Stimulated activated CD8-positive, alpha-beta memory T cell treated with anti-CD3 and anti-CD28 coated beads, Interleukin-12 subunit alpha, Interleukin-12 subunit beta, amount 100 ng/mL, for 4 hours (primary cell): ENCODE measurements at places on chromosomes 4 and X.

DNA sequence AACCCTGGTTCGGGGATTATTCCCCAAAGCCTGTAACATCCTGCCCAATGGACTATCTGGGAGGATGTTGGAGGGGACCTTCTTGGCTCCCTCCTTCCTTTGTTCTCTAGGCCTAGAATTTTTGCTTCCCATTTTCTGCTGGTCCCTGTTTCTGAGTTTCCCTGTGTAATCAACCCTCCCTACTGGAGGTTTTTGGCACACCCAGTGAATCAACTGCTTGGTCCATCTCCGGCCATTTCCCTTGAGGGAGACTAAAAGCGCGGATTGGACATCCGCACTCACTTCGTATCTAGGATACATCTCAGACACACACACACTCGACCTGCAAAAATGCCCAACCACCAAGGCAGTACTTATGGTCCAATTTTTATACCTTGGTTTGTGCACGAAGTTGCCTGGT lies 108.2 kb upstream of the MAGEE2 start:
- no peak for DNase-seq

GRCh38 chrX:38335382-38335781 lies 8.1 kb upstream of the RPGR start:
- no peak for DNase-seq

GRCh38 chr4:120773641-120774040 lies 148.9 kb downstream of the PRDM5 start:
- DNase-seq, result no peak

DNA sequence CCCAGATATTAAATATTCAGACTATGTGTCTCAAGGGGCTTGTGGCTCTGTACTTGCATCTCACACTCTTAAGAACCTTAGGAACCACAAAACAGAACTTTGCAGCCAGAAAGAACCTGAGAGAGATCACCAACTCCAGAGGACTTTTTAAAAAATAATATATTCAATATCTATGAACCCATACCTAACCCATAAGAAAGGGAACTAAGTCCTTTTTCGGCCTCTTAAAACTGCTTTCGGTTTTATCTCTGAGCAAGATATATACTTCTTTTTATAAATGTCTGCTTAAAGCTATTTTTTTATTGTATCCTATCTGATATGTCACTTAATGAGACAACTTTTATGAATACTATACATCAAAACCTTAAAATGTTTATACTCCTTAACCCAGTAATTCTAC lies 10.9 kb downstream of the SMARCA1 start:
- no peak for DNase-seq

GRCh38 chrX:54794028-54794427 lies 4.0 kb downstream of the ITIH6 start:
- no peak for DNase-seq

DNA sequence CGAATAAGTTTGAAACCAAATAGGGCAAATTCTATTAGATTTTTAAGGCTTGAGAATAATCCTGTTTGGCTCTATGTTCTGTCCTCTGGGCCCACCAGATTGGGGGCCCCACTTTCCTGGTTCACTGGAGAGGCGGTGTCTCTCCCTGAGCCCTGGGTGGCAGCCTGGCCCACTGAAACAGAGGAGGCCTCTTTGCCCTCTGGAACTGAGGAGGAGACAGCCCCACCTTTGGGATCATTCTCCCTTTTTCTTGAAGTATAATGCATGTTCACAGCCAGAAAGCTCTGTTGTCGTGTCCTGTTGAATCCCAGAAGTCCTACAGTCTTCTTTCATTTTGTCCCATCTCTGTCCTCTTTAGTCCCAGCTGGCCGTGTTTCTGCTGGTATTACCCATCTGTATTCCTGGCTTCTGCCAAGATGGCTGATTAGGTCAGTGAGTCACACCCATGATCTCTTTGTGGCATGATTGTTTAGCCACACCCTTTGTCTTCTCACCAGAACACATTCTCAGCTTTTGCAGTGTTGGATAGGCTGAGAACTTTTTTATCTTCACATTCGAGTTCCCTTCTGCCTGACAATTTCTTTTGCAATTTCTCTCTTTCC lies 8.1 kb upstream of the TBC1D25 start:
- no peak for DNase-seq

DNA sequence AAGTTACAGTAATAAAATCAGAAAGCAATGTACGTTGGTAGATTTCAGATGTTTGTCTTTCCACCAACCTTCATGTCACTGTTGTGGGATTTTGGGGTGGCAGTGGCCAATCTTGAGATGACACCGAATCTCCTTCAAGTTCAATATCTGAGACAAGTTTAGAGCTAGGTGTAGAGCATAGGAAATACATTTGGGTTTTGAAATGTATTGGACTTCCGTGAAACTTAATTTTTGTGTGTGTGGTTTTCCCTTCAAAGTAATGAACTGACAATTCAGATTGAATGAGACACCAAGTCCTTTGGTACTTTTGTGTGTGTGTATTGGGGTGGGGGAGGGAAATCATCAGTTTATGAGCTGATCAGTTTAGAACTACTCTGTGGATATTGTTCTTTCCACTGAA lies 1.8 kb downstream of the WDR44 start:
- no peak for DNase-seq

- DNase-seq, result peak; percentile 22
These were observed 46.9 kb upstream of the RHOH start for GRCh38 chr4:40149960-40150385.

- DNase-seq, result no peak
These were observed 143.0 kb downstream of the CXXC4 start for GRCh38 chr4:104351706-104352105.

- DNase-seq, result no peak
These were observed 108.4 kb downstream of the ANTXR2 start for GRCh38 chr4:79964400-79965211.

DNA sequence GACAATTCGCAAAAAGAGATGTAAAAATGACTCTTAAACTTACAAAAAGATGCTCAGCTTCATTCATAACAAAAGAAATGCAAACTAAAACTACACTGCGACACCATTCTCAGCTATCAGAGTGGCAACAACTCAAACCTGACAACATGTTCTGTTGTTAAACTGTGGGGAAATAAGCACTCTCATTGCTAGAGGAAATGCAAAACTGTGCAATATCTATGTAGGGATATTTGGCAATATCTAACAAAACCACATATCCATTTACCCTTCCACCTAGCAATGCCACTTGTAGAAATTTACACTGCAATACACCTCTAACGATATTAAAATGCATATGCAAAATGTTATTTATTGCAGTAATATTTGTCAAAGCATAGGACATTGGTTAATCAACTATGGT lies 78.3 kb upstream of the EGFL6 start:
- DNase-seq, result no peak

DNA sequence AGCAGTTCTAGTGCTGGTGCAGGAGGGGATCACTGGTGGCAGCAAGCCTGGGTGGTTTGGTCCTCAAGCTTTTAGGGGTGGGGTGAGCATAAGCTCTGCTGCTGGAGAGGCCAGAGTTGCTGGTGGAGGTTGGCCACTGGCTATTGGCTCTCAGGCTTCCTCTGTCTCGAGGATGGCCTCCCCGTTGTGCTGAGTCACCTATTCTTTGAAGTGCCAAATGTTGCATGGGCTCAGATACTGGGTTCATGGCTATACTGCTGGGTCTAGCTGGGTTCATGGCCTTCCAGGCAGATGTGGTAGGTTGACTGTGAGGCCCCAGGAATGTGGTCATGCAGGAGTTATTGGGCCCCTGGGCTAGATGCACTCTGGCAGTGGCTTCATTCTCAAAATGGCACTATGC lies 466.3 kb downstream of the NAF1 start:
- DNase-seq, result no peak

DNA sequence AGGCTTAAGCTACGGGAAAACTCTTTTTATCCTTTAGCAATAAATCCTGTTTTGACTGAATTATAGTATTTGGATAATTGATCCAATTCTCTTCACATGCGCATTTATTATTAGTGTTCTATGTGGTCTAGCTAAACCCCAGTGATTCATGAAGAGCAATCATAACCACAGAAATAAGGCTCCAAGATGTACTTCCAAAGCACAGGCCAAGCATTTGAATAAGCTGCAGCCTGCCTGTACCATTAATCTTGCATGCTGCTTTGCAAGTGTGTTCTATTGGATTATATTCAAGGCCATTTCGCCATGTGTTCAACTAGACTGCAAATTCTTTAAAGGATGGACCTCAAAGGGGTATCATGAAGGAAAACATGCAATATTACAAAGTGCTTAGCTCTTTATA lies 385.2 kb upstream of the FAT1 start:
- no peak for DNase-seq

DNA sequence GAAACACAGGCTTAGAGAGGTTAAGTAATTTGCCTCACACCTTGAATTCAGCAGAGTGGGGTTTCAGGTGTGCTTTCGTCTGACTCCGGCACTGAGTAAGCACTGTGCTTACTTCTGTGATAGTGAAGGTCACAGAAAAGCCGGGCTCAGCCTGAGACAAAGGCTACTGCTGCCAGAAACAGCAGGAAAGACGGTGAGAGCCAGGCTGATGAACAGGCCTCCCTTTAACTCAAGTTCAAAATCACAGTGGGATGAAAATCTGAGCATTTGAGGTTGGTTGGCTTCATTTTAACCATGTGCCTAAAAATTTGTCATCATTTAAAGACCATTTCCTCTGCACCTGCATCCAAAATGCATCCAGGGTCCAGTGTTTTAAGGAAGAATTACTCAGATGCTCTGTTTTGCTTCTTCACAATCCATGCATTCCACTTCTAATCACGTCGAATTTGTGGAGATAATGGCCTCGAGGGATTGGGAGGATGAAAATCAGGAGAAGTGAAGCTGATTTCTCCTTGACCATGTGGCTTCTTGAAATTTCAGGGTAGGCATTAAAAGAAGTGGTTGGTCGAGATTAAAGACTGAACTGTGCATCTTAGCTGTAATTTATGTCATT lies 121.2 kb upstream of the LNX1 start:
- no peak for DNase-seq

DNA sequence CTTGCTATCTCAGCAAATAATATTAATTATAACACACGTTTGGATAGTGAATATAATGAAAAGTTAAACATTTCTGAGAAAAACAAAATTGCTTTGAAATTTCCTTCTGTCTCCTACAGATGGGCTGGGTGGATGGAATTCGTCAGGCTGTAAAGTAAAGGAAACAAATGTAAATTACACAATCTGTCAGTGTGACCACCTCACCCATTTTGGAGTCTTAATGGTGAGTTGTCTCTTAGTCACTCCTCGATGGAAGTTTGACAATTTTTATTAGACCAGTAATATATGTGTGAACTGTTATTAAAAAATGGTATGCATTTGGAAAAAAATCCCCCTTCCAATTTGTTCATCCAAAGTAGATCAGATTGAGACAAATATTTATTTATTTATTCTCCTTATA lies 92.5 kb upstream of the BRS3 start:
- DNase-seq, result no peak

DNA sequence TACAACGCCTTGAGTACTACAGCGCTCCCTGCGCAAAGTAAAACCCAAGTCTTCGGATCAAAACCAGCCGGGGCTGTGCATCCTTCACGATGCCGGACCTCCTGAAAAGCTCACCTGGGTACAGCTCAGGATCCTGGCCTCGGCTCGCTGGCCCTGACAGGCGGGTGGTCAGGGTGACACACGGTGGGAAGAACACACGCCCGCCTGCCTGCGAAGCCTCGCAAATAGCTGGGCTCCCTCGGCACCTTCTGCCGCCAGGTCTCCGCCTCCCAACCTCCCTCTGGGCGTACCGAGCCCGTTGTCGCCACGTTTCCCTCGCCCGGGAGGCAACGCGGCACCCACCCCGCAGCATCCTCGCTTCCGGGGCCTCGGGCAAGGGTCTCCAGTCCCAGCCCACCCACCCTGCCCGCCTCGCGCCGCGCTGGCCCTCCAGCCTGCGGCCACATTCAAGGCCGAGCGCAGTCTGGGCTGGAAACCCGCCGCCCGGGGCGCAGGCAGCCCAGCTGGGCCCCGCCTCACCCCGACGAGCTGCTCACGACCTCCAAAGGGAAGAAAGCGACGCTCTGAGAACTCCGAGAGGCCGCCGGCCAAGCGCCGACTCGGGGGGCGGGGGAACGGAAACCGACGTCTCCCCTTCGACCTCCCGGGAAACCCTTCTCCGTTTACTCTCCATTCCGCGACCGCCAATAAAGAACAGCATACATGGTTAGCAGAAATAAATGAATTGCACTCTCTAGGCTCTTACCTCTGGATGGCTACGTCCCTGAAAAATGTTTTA lies 511 bp downstream of the PPM1K start:
- peak; percentile 47 for DNase-seq

GRCh38 chr4:120927801-120928409 lies 5.4 kb upstream of the PRDM5 start:
- DNase-seq, result no peak

GRCh38 chr4:106595906-106596305 lies 227.3 kb upstream of the GIMD1 start:
- no peak for DNase-seq

DNA sequence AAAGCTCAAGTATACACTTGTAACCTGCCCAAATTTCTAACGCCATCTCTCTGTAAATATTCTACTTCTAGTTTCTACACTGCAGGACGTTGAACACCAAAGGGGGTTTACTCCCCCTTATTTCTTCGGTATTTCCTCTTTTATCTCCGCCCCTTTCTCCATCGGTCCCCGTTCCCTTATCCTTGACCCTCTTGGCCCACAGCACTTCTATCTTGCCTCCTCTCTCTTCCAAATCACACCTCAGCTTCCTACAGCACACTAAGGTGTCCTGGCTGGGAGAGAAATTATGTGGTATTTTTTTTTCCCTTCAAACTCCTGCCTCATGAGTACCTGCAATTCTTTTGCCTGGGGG lies 715 bp downstream of the ZMAT1 start:
- no peak for DNase-seq

DNA sequence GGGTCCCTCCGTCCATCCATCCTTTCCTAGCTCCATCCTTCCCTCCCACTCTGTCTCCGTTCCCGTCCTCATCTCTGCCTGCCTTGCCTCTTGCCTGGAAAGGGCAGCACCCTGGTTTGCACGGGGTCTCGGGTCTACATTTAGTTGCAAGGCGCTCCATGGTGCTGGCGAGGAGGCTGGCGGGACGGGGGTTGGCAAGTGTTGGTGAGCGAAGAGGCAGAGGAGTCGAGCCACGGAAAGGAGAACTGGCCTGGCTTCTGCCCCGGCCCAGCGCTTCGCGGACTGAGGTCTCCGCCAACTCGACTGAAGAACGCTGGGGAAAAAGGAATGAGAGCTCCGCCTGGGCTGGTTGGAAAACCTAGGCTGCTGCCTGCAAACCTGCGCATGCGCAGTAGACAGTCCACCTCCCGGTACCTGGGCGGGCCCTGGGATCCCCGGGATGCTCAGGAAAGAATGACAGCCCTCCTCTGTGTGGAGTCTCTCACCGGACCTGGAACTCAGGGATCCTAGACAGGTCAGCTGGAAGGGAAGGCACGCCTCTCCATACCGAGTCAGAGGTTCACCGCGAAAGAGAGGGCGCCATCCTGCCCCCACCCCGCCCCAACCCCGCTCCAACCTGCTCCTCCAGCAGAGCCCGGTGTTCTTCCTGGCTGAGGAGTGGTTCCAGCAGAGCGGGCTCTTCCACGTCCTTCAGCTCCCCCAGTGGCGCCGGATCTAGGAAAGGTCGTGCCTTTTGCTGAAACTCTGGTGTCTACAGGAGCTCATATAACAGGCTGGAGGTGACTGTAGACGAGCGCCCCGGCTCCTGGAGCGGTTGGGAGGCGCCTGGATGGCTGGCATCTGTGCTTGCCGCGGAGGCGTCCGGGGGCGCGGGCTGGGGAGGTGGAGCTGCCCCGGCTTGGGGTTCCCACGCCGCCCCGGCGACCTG lies 6.0 kb downstream of the FRG2 start:
- no peak for DNase-seq
